ENCODE measurements at places on chromosomes 1 and 21. TPM values are rescaled to one million over a fixed set of nuclear protein-coding genes. Genes with fewer than 3 reads are reported as not detected.

IFI44 gene
- total RNA-seq = 9.5 TPM

GRCh38 chr21:41802684-41803083 lies 35.8 kb upstream of the RIPK4 start:
- DNase-seq = no peak

DNA sequence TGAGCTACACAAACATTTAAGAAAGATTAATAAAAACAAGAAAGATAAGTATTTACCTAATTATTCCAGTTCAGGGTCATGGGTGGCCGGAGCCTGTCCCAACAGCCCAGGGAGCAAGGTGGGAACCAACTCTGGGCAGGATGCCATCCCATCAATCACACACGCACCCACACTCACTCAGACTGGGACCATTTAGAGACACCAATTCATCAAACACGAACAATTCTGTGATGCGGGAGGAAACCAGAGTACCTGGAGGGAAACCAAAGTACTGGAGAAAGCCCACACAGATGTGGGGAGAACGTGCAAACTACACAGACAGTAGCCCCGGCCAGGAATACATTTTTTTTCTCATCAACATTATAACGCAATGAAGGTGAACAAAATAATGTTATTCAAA lies 16.2 kb downstream of the WASF2 start:
- no peak for DNase-seq

- no peak for DNase-seq
These were observed 44.9 kb downstream of the HHAT start for GRCh38 chr1:210373628-210373877.

SYCP1 gene
- total RNA-seq = not detected

GRCh38 chr1:147252540-147252939 lies 10.1 kb downstream of the CHD1L start:
- DNase-seq = no peak

- no peak for DNase-seq
These were observed 22.5 kb upstream of the NPL start for GRCh38 chr1:182766881-182767645.

ECM1 gene
- 0.34 TPM for total RNA-seq

- DNase-seq = no peak
These were observed 107.7 kb upstream of the VANGL1 start for GRCh38 chr1:115534106-115534505.

DNA sequence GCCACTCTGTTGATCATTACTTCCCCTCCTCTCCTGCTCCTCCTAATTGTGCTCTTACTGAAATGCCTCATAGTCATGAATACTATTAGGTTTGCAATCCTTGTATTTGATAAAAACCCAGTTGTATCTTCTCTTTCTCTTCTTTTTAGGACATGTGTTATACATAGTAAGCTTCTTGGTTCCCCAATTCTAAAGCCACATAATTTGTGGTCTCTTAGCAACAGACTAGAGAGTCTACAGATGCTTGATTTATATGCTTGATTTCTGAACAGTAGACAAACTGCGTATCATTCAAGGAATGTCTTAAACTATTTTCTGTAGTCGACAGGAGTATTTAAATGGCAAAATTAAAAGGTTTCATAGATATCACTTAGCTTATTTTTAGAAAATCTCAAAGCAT lies 1598.9 kb downstream of the PLA2G4A start:
- no peak for DNase-seq

TBX15 gene
- not detected for total RNA-seq

GPR37L1 gene
- under 0.01 TPM for total RNA-seq

GRCh38 chr1:41479000-41479807 lies 5.3 kb downstream of the EDN2 start:
- DNase-seq = no peak

DNA sequence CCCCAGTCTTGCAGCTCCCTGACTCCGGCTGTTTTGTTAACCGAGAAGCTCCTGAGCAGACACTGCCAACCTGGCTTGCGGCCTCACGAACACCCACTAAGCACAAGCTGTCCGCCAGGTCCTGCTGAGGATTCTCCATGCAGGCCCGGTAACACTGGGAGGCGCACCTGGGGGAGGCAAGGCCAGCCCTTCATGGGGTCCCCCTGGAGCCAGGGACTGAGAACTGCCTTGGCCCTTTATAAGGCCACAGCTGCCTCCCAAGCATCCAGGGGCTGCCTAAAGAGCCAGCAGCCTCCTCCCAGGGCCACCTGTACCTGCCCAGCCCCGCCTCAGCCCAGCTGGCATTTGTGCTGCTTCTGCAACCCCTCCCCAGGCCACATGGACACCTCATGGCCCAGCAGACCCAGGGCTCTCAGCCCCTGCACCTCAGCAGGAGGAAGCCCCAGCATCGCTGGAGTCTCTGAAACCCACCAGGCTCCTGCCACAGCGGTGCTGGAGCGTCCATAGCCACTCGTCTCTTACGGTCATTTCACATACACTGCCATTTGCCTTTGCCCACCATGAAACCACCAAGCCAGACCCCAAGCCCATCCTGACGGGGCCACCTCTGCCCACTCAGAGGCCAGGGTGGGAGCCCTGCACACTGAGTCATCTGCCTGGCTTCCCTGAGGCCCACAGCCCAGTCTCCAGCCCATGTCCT lies 82.5 kb downstream of the NPHP4 start:
- no peak for DNase-seq

IFI44L gene
- total RNA-seq = 1.7 TPM

PADI1 gene
- 0.05 TPM for total RNA-seq

GRCh38 chr1:116628448-116628847 lies 39.1 kb downstream of the IGSF3 start:
- DNase-seq = no peak

DNA sequence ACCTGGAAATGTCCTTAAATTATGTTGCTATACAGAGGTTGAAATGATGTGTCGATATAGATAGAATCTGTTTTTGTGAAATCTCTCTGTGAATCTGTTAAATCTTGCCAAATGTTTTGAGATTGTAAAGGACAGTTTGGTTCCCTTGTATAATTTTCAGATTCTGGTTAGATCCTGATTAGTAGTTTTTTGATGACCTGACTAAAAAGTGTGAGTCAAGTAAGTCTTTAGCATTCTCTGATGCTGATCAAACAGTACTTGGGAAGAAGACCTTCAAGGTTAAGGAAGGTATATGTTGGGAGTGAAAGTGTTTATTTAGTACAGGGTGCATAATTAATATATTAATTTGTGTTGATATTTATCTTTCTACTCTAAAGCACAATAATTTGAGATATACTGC lies 32.7 kb downstream of the DDI2 start:
- no peak for DNase-seq

DNA sequence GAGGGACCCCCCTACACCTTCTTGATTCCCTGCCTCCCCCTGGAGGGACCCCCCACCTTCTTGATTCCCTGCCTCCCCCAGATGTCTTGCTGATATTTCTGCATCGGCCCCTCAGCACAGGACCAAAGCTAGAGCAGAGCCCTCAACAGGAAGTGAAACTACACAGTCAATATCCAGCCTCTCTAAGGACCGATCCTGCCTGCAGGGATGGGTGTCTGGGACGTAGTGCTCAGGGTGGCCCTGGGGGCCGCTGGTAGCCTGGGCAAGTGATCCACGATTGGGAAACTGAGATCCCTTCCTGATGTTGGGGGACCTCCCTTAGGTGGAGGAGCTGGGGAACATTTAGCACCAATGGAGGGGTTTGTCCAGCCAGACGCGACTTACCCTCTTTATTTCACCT lies 3.9 kb upstream of the LEFTY2 start:
- DNase-seq = no peak

C1orf115 gene
- 124 TPM for total RNA-seq

DNA sequence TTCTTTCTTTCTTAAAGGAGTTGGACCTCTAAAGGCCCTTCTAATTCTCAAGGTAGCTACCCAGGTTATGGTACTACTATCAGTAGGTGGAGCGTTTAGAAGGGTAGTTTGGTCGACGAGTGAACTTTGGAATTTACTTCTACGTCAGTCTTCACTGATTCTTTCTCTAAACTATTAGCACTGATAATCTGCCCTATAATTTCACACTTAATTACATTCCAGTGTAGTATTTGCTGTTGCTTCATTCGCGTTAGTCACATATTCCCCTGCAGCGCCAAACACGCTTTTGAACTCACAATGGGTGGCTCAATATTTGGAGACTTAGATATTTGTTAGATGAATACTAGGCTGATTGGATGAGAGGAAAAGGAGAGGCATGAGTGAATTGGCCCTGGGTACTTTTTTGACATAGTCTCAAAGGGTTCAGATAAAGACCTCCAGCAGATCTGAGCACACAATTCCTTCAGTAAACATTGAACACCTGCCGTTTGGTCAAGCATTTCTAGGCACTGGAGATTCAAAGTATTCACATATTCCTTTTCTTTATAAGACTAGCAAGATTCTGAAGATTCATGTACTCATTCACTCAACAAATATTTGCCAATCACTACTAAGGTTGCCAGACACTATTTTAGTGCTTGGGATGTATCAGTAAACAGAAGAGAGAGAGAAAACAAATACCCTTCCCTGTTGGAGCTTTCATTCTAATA lies 929 bp upstream of the FOXJ3 start:
- peak; percentile 35 for DNase-seq

C1QTNF12 gene
- 0.56 TPM for total RNA-seq

DNA sequence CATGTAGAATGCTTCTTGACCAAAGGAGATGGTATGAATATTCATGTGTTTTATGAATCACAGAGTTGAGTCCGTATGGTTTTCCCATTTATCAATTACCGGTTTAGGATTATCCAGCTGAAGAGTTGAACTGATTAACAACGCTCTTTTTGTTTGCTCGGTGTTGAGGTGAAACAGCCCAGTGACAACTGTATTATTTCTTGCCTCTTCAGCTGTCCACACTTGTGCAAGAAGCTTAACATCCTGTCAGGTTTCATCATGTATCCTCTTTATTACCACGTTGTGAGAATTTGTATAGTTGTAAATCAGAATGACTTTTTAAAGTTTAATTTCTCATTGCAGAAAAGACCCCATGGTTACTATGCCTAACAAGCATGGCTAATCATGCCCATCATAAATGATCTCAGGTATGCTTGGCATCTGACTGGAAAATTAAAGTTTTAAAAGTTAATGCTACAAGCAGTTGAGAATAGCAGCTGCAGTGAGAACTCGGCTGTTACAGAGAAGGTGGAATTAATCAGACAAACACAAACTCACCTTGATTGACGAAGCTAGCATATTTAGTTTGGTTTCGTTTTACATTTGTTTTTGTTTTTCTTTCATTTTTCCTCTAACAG lies 563.2 kb upstream of the ADGRL2 start:
- DNase-seq = no peak

DNA sequence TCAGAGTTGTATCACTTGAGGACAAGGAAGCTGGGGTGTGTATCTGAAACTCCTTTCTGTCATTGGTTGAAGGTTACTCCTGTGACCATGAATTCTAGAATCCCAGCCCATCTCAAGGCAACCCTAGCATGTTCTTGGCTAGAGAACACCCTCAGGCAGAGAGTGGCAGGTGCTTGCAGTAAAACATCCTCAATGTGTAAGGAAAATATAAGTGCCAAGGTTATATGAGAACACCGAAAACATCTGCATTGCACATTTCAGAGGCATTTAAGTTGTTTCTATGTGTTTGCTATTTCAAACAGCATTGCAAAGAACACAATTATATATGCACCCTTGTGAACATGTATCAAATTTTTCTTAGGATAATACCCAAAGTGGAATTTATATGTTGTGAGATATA lies 471.9 kb downstream of the USP25 start:
- DNase-seq = no peak

DSCAM gene
- total RNA-seq = 0.19 TPM

CHIA gene
- total RNA-seq = not detected

DNA sequence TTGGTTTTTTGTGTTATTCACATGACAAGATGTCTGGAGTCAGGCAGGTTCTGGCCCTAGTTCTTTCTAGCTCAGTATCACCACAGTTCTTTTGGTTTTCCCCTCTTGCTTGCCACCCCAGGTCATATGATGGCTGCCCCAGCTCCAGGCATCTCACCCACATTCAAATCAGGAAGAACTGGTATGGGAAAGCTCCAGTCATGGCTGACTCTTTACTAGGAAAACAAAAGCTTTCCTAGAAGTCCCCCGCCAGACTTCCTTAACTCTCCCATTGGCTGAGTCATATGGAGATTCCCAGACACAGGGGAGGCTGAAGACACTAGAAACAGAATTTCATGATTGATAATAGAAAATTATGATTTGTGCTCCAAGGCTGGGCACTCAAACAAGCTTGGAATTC lies 22.1 kb upstream of the EYA3 start:
- DNase-seq = peak; percentile 73

GRCh38 chr1:196546272-196547111 lies 61.7 kb downstream of the KCNT2 start:
- no peak for DNase-seq

DNA sequence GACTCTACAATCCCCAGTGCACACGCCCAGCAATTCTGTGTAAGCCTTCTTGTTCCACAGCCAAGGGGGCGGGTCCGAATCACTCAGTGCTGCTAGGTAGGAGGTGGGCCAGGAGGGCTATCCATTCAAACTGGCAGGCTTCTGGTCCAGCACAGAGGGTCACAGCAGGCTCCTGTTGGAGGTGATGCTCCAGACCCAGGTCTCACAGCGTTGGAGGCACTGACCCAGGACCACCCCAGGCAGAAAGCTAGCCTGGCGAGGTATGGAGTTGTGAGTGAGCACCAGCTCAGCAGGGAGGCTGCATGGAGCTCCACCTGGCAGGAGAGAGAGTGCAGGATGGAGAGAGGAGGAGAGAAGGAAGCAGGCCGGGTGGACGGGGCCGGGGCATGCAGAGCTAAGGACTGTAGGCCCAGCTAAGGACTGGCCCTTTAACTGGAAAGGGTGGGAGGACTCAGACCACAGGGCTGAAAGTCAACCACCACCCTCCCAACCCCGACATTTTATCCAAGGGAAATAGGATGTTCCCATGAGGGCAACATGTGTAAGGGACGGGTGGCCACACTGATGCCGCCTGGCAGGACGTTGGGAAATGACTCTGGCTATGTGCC lies 38.7 kb downstream of the GPR161 start:
- DNase-seq = no peak

- no peak for DNase-seq
These were observed 67.8 kb downstream of the CNIH3 start for GRCh38 chr1:224683936-224684335.

TAL1 gene
- 84.5 TPM for total RNA-seq

SLC1A7 gene
- not detected for total RNA-seq
